ENCODE measurements at places on chromosomes 16 and 17. TPM values are rescaled to one million over a fixed set of nuclear protein-coding genes. Genes with fewer than 3 reads are reported as not detected.

DNA sequence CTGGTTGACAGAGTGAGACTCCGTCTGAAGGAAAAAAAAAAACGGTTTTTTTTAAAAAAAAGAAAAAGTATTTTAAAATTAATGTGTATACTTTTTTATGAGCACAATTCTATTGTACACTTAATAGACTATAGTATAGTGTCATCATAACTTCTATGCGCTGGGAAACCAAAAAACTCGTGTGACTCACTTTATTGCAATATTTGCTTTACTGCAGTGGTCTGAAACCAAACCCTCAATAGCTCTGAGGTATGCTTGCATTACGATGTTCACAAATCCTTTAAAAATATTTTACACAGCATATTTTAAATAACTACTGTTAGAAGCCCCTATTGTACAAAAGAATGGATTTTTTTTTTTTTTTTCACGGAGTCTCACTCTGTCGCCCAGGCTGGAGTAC is 12.4 kb upstream of the MAP2K6 start:
- no peak for DNase-seq

DNA sequence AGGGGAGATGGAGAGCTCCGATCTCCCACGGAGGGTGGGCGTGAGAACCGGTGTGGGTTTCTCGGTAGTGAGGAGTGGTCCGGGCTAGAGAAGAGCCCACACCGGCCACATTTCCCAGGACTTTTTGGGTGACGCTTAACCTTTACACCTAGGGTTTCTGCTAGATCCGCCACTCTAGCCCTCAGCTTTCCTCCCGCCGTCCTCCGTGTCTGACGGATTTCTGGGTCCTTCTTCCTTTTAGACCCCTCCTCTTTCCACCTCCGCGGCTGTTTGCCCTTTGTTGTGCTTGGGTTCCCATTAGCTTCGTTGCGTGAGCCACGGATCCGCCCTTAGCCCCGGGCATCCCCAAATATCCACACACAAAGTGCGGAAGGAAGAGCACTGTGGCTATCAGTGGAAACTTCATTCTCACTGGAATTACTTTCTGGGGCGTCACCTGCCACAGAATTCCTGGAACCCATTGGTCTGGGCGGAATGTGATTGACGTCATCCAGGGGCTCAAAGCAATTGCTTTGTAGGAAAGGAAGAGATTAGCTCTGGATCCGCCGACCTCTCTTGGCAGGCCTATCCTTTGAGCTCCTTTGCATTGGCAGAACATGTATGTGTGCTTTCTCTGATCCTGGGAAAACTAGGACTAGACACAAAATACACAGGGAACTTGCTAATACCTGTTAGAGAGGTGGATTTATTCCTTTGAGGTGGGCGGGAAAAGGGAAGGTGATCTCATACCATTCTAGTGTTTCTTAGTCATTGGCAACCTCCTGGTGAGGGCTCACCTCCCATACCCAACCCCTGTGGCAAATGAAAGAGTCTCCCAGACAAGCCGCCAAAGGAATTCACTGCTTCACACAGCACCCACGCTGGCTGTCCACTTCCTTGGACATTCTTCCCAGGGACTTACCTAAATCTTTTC is 654 bp downstream of the TNFAIP1 start:
- peak; percentile 50 for DNase-seq

DNA sequence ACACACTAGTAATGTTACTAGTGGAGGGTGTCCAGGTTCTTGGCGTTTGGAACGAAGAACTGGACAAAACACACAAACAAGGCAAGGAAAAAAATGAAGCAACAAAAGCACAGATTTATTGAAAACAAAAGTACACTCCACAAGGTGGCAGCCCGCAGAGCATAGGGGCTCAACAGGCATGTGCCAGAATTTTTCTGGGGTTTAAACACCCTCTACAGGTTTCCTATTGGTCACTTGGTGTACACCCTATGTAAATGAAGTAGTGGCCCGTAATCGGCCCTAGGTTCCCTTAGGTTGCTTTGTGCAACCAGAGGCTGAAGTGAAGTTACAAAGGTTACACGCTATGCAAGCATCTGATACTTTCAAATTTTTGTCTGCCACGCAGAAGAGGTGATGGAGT is 8.1 kb downstream of the OR2C1 start:
- no peak for DNase-seq

- no peak for DNase-seq
These were observed 164.2 kb downstream of the CNTNAP4 start for GRCh38 chr16:76441391-76441790.

GRCh38 chr17:50425682-50426471 is at the start of gene ACSF2:
Gene ACSF2, plus strand, starts transcription at chr17:50426218. Its CDS starts 44 bp downstream, at chr17:50426262.
- no peak for DNase-seq

GRCh38 chr17:48883171-48883570 is 9.4 kb upstream of the ATP5MC1 start:
- no peak for DNase-seq

DNA sequence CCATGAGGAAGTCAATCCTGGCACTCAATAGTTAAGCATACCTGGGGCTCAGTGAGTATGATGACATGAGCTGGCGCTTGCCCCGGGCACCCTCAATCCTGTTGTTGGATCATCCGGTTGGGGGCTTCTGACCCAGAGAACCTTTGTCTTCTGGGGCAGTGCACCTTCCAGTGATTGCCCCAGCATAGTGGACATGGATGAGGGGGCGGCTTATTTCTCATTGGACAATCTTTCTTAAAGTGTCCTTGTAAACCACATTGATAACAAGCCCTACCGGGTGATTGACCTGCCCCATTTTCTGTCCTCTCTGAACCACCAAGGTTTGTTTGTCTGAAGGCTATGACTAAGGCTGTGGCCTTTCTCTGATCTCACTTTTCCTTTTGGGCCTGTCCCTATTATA is 18.2 kb downstream of the IGSF6 start:
- DNase-seq: no peak

DNA sequence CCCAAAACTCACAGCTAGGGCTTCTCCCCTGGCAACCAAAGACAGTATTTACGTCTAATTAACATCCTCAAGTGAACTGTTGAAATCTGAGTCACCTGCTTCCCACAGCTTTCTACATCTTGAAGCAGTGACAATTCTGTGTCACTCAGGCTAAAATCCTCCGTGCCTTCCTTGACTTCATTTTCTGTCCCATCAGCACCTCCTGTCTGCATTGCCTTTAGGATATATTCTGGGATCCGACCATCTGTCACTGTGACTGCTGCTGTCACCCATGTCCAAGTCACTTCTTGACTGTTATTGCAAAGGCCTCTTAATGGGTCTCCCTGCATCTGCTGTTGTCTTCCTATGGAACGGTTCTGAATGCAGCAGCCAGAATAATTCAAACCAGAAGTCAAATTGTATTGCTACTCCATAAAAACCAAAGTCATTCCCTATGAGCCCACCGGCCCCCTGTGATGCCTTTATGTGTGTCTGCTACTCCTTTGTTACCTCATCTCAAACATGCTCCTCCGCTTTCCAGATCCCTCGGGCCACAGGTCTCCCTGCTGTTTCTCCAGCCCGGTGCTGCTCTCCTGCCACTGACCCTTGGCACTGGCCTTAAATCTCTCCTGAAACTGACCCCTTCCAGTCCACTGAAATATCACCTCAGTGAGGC is 56.9 kb downstream of the WWP2 start:
- DNase-seq: no peak

VASN gene
- polyA plus RNA-seq: 30.0 TPM

TMEM235 gene
- polyA plus RNA-seq: not detected

VAT1L gene
- polyA plus RNA-seq: 6.5 TPM

MFAP4 gene
- 198 TPM for polyA plus RNA-seq
